ENCODE measurements at places on chromosomes 5 and 9.

- peak; percentile 61 for ATAC-seq
These were observed 148.9 kb downstream of the RXRA start for GRCh38 chr9:134475011-134475790.

DNA sequence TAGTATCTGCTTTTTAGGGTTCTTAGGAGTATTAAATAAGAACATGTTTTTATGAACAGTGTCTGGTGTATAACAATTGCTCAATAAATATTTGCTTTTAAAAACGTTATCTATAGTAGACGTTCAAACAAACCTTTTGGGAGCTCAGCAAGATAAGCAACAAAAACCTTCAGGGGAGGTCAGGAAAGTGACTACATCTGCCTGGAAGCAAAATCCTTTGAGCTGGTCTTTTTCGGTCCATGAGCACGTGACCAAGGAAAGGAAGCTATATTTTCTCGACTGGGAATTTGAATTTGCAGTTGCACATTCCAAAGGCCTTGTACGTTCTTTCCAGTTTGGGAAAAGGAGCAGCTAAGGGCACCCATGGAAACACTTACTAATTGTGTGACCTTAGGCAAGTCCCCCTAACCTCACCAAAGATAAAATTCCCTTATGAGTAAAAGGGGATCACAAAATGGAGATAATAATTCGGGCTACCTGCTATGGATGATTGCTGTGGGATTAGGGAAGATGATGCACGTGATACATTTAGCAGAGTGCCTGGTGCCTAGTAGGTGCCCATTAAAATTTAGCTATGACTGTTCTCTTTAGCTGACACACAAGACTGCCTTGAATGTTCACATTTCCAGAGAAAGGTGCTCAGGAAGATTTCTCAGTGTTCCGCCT lies 45.4 kb downstream of the PTTG1 start:
- ATAC-seq = peak; percentile 16

DNA sequence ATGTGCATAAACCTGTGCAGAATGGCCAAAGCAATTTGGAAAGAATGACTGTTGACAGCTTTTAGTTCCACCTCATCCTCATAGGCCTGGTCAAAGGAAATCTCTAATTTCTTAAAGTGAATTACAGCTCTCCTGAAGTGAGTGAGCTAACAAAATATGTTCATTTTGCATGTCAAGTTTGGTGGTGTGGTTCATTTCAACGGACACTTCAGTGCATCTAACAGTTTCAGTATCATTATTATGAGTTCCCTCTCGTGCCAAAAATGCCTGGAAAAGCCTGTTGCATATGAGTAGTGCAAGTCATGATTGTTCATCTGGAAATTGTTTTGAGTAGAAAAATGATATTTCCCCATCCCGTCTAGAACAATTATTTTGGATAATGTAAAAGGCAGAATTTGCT lies 53.2 kb upstream of the HMHB1 start:
- no peak for ATAC-seq

GRCh38 chr9:94779693-94780290 lies 53.3 kb downstream of the AOPEP start:
- ATAC-seq = no peak

- ATAC-seq = no peak
These were observed 6.7 kb downstream of the SPZ1 start for GRCh38 chr5:80326468-80326867.

Data from esophagus mucosa (tissue), 1 donor.